ENCODE measurements at places on chromosomes 2 and 18.

- DNase-seq, result no peak
Observed at GRCh38 chr2:219783359-219783975, 156.0 kb downstream of the SLC4A3 start.

GRCh38 chr2:137036619-137037018 lies 271.3 kb downstream of the THSD7B start:
- no peak for DNase-seq

DNA sequence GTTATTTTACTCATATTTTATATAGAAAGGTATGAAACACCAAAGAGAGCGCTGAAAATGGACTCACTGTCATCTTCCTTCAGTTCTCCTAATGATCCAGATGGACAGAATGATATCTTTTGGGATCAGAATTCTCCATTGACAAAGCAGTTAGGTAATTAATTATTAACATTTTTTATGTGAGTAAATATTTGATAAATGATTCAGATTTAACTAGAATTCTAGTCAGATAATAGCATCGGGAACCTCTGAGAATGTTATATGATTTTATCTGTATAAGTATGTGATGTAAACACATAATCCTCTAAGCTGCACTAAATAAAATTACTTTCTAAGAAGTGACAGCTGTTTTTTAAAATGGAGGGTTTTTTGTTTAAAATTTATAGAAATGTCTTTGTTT lies 2.0 kb downstream of the ETAA1 start:
- no peak for DNase-seq

DNA sequence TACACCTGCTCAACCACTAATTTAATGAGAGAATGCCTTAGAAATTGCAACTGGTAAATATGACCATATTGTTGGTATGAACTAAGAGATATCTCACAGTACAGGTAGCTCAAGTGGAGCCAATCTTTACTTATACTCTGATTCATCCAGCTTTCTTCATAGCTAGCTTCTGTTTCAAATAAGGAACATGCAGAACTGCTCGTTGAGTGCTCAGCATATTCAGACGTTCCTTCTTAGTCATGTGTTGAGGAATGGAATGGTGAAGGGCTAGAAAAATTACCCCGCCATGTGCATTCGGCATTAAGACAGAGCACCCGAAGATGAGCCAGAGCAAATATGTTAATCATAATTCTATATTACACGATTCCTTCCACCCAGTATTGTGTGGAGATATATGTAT lies 144.0 kb upstream of the VRK2 start:
- no peak for DNase-seq

DNA sequence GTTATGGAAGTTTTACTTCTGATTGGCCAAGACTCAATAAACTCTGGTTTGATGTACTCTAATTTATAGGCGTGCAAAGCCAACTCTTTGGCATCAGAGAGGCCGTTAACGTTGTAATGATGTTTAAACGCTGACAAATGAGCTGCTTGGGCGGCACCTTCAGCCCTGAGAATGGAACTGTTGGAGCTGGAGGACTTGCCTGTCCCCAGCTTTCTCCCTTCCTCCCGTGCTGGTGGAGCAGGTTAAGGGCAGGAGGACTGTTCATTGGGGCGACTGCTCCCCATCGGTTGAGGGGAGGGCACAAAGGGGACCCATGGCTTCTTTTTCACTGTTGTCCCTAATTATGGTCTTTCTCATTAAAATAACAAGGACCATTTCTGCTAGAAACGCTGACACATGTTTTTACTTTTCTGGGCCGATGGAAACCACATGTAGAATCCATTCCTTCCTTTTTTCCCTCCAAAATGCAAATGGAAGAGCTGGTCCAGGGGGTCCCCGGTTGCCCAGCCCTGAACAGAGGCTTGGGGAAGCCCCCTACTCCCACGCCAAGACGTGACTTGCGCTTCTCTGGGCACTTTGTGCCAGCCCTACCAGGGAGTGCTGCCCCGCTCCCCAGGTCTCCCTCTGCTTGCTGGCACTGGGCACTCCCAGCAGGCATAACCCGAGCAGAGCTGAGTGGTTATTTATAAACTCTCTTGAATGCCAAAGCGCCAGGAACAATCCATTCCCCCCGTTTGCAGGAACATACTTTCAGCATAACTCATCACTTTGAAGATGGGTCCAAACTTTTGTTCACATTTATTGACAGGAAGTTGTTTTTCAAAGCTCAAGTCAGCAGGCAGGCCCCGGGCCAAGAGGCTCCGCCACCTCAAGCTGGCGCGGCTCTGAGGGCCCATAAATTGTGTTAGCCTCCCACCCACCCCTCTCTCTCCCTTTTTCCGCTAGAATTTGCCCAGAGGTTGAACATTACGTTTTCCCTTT lies 170.1 kb downstream of the ASB1 start:
- DNase-seq, result no peak

- DNase-seq, result no peak
Observed at GRCh38 chr2:73827018-73827417, 1.7 kb upstream of the STAMBP start.

- no peak for DNase-seq
Observed at GRCh38 chr2:19038071-19039015, 320.1 kb downstream of the OSR1 start.

- no peak for DNase-seq
Observed at GRCh38 chr18:36560187-36560586, 262.7 kb downstream of the FHOD3 start.

GRCh38 chr2:179995741-179996515 lies 11.2 kb downstream of the CWC22 start:
- no peak for DNase-seq

- DNase-seq, result no peak
Observed at GRCh38 chr2:168159754-168160585, 87.4 kb downstream of the STK39 start.

- no peak for DNase-seq
Observed at GRCh38 chr2:207253666-207254345, 88.1 kb upstream of the KLF7 start.

DNA sequence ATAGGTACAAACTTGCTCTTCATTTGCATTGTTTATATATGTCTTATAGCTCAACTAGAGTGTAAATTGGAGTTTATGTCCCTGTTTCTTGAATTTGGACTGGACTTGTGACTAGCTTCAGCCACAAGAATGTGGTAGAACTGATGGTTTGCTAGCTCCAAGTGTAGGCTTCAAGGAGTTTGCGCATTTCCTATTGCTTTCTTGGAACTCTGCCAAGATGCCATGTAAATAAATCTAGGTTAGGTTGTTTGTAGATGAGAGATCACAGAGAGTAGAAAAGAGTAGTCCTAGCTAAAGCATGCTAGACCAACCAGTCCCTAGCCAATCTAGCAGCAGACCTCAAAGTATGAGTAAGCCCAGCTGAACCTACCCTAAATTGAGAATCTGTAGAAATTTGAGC lies 183.0 kb upstream of the CYP26B1 start:
- DNase-seq, result no peak

- DNase-seq, result no peak
Observed at GRCh38 chr2:47456851-47457250, 53.9 kb downstream of the MSH2 start.

- no peak for DNase-seq
Observed at GRCh38 chr18:10804126-10804525, 278.3 kb downstream of the NAPG start.

DNA sequence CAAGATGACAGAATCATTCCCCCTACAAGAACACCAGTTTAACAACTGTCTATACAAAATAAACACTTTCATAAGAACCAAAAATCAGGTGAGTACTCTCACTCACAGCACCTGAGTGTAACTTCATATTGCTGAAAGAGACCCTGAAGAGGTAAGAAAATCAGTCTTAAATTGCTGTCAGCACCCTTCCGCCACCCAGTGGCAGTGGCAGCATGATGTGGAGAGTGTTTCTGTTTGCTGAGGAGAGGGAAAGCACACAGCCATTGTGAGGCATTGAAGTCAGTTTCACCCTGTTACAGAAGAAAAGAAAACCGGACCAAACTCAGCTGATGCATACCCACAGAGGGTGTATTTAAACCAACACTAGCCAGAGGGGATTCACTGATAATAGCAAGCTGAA lies 1240.8 kb upstream of the CRIM1 start:
- DNase-seq, result no peak

DNA sequence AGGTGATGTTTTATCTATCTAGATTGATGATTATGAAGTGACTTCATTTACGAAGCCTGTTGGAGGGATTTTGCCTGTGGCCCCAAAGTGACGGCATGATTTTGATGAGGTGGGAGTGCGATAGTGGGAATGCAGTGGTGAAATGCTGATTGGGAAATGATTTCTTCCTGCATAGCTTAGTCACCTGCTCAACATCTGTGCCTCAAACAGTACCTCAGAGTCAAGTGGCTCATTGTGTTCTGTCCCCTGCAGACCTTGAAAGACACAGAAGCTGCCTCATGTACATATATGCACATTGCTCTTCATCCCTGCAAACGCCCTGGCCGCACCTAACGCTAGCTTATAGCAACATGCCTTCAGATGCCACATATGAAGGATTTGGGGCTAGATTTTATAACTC lies 201.2 kb downstream of the TPGS2 start:
- DNase-seq, result no peak

DNA sequence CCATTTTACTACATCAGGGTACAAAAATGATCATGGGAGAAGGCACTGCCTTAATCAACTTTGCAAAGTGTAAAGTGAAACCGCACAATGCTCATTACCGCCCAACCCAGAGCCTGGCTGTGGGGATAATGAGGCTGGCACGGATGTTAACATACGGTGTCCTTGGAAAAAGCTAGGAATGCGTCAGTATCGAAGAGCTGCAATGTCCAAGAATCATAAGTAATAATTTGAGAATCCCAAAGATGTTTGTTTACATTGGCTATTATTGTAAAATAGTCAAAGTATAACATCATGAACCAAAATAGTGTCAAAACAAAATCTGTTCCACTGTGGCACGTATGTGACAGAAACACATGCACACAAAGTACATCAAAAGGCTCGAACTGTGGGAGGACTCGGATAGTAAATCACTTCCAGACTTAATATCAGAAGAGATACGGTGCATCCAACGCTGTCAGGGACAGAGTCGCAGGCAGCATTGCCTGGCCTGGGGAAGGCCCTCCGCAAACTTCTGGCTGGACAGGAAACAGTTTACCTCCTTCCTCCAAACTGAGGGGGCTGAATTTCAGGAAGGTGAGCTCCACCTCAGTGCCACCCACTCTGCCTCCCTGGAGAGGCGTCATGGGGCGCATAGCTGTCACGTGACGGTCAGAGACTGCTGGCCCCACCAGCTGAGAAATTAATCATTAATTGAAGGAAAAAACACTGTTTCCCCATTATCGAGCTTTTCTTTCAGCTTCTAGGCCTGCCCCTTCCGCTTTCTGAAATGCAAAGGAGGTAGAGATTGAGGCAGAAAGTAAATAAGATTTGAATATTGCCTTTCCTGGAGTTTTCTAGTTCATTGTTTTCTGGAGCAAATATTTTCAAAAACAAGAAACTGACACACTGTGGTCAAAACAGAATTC lies 1.8 kb upstream of the ID2 start:
- DNase-seq, result no peak

- no peak for DNase-seq
Observed at GRCh38 chr2:142710336-142710735, 167.1 kb upstream of the KYNU start.

DNA sequence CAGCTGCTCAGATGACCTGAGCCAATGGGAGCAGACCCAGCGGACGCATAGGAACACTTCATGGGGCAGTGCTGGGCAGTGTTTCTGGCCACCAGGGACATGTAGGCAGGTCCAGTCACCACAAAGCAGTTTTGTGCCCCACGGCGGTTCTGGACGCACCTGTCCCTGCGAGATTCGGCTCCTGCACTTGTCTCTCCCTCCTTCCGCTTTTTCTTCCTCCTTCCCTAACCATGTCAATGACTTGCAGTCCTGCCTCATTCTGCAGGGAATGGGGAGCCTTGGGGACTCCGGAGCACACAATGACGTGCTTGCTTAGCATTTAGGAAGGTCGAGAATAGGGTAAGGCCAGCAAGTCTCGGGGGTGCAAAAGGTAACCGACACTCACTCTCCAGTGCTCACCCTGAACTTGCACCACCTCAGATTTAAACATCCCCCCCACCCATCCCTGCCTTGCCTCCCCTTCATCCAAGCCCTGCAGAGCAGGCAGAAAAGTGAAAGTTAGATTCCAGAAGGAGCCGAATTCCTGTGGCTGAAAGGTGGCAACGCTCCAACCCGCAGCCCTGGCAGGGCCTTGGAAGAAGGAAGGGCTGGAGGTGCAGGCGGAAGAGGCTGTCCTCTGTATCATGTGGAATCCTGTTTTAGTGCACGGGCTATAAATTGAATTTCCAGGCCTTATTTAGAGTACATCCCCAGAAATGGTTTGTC lies 40.5 kb upstream of the ATG16L1 start:
- no peak for DNase-seq

DNA sequence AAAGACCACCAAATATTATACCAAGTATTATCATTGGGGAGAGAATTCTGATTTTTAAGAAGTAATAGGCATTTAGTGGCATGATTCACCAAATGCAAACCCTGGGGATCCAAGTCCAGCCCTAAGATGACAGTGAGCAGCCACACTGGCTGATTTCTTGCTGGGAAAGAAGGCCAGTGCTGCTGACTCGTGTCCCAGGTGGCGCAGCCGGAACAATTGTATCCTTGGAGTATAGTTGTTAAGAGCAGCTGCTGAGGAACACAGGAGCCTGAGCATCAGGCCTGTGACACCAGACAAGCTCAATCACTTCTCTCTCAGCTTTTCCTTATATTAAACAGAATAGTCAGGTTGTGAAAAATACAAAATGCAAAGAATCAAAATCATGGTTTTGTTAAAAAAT lies 48.4 kb downstream of the LRP1B start:
- no peak for DNase-seq

DNA sequence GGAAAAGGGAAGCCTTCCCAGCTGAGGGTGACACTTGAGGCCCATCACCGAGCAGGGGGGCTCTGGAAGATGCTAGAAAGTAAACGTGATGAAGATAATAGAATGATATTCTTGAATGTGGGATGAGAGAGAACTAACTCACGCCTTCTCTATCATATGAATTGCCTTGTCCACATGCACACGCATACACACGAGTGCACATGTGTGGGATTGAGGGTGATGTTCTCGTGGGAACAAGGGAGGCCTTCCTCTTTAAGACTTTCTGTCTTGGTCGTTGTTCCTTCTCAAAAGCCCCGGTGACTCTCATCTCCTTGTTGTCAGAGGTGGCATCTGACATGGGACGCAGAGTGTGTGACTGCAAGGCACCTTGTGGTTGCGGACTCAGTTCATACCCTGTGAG lies 436.9 kb downstream of the ZNF516 start:
- DNase-seq, result no peak

Data from stimulated activated CD8-positive, alpha-beta memory T cell treated with anti-CD3 and anti-CD28 coated beads, Interleukin-15, amount 100 ng/mL, for 24 hours (primary cell).